NCI-H2029 treated with DMSO at 0.1 percent for 48 hours (cell line): ENCODE measurements at places on chromosomes 4 and X.

DNA sequence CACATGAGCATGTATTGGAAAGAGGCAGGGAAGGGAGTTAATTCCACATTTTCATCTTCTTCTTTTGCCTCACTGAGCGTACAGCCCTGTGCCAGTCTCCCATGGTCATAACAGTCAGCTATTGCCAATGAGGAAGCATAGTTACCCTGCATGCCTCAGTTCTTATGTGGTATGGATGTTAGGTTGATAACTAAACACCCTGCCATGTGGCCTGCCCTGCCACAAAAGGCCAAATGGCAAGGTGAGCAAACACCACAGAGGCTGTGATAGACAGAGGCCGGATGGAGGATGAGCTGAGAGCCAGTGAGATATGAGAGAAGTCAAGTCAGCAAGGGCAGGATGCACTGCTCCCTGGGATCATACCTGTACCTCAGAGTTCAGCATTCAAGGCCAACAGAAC lies 59.3 kb downstream of the BTC start:
- DNase-seq = no peak

DNA sequence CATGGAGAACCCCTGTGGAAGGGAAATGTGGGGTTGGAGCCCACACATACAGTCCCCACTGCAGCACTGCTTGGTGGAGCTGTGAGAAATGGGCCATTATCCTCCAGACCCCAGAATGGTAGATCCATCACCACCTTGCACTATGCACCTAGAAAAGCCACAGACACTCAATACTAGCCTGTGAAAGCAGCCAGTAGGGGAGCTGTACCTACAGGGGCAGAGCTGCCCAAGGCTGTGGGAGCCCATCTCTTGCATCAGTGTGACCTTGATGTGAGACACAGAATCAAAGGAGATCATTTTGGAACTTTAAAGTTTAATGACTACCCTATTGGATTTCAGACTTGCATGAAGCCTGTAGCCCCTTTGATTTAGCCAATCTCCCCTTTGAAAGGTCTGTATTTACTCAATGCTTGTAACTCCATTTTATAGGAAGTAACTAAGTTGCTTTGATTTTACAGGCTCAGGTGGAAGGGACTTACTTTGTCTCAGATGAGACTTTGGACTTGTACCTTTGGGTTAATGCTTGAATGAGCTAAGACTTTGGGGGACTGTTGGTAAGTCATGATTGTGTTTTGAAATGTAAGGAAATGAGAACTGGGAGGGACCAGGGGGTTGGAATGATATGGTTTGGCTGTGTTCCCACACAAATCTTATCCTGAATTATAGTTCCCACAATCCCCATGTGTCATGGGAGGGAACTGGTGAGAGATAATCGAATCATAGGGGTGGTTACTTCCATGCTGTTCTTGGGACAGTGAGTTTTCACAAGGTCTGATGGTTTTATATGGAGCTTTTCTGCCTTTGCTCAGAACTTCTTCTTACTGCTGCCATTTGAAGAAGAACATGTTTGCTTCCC lies 352.6 kb downstream of the INPP4B start:
- DNase-seq = no peak

DNA sequence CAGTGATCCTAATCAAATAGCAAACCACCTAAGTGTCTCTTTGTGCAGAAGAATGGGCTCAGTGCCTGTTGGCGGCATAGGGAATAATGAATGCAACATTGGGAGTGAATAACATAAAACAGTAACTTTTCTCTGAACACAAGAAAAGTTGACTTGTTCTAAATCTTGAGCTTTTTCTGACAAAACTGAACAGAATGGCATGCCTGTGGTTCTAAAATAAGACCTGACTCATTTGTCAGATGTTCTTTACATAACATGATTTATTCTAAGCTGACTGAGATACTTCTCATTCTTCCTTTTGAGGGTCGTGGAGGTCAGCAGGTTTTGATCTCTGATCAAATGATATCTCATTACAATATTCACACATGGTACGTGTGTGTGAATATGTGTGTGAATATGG lies 165.4 kb upstream of the WDR1 start:
- no peak for DNase-seq

GRCh38 chr4:80393246-80393969 lies 57.9 kb downstream of the CFAP299 start:
- no peak for DNase-seq

GRCh38 chrX:41265615-41266014 lies 68.3 kb upstream of the DDX3X start:
- DNase-seq = no peak

DNA sequence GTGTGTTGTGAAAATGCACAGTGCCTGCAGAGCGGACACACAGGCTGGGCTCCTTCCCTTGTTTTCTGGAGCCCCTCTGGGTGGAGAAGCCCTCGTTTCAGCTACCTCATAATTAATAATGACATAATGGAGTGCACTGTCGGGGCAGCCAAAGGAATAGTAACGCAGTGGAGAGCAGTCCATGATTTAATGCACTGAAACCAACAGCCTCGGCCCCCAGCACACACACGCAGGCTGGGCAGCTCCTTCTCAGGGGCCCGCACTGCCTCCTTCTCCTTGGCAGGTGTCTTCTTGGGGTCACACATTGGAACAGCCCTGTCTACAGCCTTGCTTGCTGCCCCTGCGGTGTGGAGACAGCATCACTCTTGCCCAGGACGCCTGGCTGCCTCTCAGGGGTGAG lies 89.2 kb downstream of the DCTD start:
- no peak for DNase-seq

GRCh38 chr4:94251094-94251493 lies 43.4 kb downstream of the SMARCAD1 start:
- DNase-seq = no peak

GRCh38 chr4:10534820-10535219 lies 77.6 kb upstream of the ZNF518B start:
- DNase-seq = no peak

DNA sequence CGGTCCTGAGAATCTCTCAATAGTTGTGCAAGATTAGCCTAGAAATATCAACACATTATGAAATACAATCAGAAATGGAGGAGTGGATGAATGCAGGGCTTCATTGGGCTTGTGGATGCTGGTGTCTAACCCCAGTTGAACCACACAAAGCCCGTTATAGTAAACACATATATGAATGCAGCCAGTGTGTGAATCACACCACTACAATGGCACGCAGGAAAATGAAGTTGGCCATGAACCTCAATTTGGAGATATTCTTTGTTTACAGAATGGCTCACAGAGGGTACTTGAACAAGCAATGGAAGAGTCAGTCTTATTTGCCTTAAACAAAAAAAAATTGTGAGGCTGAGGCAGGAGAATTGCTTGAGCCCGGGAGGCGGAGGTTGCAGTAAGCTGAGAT lies 57.8 kb downstream of the SOD3 start:
- DNase-seq = no peak

- no peak for DNase-seq
Measured at GRCh38 chr4:52957835-52958631, 95.9 kb downstream of the RASL11B start.
